ENCODE measurements at places on chromosomes 11 and 22.

DNA sequence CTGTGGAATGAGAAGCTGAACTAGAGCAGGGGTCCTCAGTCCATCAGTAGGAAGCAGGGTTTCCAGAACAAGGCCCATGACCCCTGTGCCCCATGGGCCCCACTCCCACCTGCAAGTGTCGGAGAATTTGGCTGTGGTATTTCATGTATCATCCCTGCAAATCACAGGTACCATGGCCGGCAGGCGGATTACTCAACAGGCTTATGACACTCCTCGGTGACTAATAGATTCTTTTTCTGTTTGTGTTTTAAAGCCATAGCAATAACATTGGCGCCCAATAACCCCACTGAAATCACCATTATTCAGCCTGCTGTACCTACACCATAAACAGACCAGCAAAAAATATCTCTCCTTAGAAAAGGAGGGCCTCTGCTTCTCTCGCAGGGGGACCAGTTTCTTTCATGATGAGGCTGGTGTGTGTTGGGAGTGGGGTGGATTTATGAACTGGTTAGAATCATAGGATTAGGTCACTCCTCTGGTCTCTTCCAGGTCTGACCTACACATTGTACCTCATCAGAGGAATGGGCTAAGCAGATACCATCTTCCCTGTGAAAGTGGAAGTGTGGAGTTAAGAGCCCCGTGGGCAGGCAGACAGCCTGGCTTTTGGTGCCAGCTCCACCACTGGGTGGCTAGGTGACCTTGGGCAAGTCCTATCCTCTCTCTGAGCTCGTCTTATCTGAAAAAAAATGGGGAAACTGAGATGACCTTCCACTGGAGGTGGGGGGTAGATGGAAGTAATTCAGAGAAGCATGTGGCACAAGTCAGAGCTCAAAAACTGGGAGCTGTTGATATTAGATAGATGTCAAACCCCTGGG lies 60.2 kb upstream of the WNT11 start:
- no peak for DNase-seq

DNA sequence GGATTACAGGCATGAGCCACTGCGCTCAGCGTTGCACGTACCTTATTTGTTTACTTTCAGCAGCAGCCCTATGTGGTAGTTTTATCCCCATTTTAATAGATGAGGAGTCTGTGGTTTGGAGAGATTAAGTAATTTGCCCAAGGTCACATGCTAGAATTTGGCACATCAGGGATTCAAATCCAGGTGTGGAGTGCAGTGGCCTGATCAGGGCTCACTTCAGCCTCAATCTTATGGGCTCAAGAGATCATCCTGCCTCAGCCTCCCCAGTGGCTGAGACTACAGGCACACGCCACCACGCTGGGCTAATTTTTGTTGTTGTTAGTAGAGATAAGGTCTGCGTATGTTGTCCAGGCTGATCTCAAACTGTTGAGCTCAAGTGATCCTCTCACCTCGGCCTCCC lies 18.5 kb upstream of the SPTBN2 start:
- no peak for DNase-seq

DNA sequence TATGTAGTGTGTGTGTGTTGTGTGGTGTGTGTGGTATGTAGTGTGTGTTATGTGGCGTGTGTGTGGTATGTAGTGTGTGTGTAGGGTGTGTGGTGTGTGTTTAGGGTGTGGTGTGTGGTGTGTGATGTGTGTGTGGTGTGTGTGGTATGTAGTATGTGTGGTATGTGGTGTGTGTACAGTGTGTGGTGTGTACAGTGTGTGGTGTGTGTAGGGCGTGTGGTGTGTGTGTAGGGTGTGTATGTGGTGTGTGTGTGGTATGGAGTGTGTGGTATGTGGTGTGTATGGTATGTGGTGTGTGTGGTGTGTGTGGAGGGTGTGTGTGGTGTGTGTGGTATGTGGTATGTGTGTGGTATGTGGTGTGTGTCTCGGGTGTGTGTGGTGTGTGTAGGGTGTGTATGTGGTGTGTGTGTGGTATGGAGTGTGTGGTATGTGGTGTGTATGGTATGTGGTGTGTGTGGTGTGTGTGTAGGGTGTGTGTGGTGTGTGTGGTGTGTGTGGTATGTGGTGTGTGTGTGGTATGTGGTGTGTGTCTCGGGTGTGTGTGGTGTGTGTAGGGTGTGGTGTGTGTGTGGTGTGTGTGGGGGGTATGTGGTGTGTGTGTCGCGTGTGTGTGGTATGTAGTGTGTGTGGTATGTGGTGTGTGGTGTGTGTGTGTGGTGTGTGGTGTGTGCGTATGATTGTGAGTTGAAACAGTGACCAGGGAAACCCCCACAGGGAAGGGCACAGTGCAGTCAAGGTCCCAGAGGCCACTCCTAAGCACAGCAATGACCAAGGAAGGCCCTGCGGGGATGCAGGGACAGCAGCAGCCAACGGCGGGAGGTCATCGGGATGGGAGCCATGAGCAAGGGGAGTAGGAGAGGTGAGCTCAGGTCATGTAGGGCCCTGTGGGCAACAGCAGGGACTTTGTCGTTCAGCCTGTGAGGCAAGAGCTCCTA lies 2.9 kb upstream of the PPP6R2 start:
- DNase-seq, result no peak

DNA sequence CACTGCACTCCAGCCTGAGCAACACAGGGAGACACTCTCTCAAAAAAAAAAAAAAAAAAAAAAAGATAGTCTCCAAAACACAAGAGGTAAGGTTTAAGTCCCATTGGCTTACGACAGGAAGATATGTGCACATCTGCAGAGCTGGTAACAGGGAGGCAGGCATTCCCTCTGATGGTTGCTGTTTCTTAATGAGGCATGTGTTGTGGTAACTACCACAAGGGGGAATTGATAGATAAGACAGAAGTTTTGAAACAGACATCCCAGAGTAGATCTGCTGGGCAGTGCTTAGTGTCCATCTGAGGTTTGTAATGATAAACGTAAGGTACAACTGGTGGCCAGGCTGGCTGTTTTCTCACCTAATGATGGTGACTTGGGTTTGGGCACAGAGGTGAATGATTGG lies 4.7 kb downstream of the EIF1AD start:
- DNase-seq, result no peak

GRCh38 chr11:74592063-74592440 lies 330 bp upstream of the POLD3 start:
- no peak for DNase-seq

GRCh38 chr22:45460288-45461109 lies 42.2 kb upstream of the FBLN1 start:
- DNase-seq, result no peak

GRCh38 chr11:2523821-2524391 lies 79.1 kb downstream of the KCNQ1 start:
- DNase-seq, result no peak

DNA sequence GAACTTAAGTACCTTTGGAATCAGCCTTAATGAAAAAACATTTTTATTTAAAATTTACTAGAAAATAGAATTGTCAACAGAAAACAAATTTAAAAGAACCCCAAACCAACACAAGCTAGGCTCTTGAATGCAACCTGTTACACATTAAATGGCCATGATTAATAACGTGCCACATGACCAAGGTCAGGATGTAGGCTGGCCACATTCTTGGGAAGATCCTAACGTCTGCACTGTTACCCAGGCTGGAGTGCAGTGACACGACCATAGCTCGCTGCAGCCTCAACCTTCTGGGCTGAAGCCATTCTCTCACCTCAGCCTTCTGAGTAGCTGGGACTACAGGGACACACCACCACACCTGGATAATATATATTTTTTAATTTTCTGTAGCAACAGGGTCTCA lies 126.4 kb upstream of the APOA1 start:
- DNase-seq, result no peak

DNA sequence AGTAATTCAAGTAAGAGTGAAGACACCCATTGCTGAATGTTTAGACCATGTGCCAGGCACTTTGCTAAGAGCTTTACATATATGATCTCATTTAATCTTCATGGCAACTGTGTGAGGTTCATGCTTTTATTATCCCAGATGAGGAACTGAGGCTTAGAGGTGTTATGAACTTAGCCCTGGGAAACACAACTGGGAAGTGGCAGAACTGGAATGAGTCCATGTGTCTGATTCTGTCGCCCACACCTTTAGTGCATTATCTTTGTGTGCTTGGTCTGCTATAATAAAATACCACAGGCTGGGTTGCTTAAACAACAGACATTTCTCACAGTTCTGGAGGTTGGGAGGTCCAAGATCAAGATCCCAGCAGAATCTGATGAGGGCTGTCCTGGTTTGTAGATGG lies 108.7 kb upstream of the PLET1 start:
- no peak for DNase-seq

DNA sequence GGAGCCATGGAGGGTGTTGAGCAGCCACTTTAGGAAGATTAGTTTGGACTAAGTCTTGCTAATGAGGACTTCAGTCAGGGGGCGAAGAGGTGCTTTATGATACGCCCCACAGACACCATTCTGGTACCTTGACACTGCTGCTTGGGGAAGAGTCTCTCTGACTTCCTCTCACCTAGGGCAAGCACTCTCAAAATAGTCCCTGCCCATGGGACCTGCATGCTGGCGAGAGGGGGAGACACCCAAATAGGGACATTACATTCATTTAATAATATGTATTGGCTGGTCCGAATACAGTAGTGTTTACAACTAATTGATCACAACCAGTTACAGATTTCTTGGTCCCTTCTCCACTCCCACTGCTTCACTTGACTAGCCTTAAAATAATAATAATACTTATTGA lies 4.4 kb upstream of the CATSPERZ start:
- DNase-seq, result no peak

DNA sequence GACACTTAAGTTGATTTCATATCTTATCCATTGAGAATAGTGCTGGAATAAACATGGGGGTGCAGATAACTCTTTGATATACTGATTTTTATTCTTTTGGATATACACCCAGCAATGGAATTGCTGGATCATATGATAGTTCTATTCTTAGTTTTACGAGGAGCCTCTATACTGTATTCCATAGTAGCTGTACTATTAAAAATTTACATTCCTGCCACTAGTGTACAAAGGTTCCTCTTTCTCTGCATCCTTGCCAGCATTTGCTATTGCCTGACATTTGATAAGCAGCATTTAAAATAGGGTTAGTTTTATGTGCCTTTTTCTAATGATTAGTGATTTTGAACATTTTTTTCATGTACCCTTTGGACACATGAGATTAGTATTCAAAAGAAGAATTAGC lies 554.2 kb downstream of the JRKL start:
- DNase-seq, result no peak

- DNase-seq, result no peak
Observed at GRCh38 chr11:56331861-56332491, 13.9 kb upstream of the OR8K1 start.

- peak; percentile 22 for DNase-seq
Observed at GRCh38 chr11:122159173-122159721, 43.2 kb upstream of the BLID start.

DNA sequence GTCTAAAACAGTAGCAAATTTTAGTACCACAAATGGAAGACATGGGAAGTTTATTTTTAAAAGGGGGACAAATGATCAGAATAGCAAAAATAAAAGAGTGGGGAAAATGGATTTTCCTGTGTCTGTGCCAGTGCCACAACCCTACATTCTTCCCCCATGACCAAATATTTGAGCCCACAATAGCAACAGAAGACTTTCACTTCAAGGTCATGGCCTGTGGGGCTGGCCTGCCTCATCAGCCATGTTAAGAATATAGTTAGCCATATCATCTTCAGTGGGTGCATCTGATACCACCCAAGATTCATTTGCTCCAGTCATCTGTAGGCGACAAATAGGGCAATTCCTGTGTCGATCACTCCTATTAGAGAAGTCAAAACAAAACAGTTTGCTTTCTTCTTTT lies 26.3 kb downstream of the RNF141 start:
- no peak for DNase-seq

GRCh38 chr11:110529043-110529442 lies 99.3 kb downstream of the FDX1 start:
- no peak for DNase-seq

DNA sequence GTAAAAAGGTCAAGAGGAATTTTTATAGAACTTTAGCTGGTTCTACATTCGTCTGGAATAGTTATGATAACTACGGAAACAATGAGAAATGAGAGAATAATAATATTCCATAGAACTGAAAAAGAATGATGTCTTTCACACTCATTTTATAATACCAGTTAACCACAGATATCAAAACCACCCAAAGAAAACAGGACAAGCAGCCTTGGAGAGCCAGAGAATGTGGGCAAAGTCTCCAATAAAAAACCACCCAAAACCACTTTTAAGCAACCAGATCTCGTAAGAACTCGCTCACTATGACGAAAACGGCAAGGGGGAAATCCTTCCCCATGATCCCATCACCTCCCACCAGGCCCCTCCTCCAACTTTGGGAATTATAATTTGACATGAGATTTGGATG lies 60.8 kb downstream of the ARHGAP32 start:
- no peak for DNase-seq

- no peak for DNase-seq
Observed at GRCh38 chr22:31088233-31088986, 7.3 kb downstream of the SMTN start.

- DNase-seq, result no peak
Observed at GRCh38 chr11:125625225-125625629, 264 bp downstream of the CHEK1 start.

DNA sequence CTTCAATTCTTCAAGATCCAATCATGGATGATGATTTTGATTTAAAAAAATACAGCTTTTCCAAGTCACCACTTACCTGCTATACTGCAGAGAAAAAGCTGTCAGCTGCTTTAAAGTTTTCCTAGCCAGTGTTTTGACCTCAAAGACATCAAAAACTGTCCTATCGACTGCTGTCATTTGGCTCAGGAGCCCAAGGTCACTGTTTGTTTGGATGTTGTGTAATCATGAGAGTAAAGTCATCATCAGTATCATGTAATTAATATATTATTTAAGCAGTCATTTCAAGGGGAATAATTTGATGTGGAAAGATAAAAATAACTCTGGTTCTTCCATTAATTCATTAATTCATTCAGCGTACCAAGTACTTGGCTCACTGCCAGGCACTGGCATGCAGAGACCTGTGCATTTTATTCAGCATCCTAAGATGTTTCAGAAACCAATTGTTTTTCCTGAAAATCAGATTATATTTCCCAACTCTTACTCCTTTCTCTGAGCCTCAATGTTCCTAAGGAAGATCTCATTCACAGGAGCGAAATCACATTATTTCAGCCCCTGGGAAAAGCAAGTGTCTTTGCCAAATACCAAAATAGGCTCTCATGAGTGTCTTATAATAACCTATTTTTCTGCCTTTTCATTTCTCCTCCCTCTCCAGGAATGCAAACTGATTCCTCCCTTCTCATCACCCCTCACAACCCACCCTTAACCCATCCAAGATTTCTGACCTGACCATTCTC lies 59.9 kb downstream of the SLC1A2 start:
- no peak for DNase-seq

- peak; percentile 15 for DNase-seq
Observed at GRCh38 chr22:43237280-43237679, 50.3 kb upstream of the TTLL12 start.

GRCh38 chr11:42802201-42802899 lies 509.4 kb upstream of the API5 start:
- DNase-seq, result no peak

GRCh38 chr22:43707648-43708047 lies 104.5 kb downstream of the EFCAB6 start:
- no peak for DNase-seq

DNA sequence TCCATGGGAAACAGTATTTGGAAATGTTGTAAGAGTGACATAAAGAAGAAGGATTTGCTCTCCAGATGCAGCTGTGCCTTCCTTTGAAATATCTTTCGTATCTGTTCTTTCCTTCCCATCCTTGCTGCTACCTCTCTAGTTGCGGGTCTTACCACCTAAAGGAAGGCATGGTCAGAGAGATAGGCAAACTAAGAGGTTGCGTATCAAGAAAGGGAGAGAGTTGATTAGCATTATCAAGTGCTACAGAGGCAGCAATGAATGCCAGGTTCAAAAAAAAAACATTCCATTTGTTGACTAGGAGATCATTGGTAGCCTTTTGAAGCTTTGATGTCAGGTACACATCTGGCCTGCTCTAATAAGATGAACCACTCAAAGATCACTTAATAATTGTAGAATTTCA lies 4.6 kb downstream of the GTPBP1 start:
- DNase-seq, result no peak
